Lung microvascular endothelial cell (primary cell): ENCODE measurements at places on chromosomes 1 and 21. TPM values are rescaled to one million over a fixed set of nuclear protein-coding genes. Genes with fewer than 3 reads are reported as not detected.

FCGR1A gene
- not detected in 2 replicates for total RNA-seq

- DNase-seq = no peak
Observed at GRCh38 chr1:66833112-66833511, 32.0 kb upstream of the INSL5 start.

GRCh38 chr1:204302769-204303168 lies 57.0 kb downstream of the PLEKHA6 start:
- no peak for DNase-seq

- DNase-seq = peak; percentile 93
Observed at GRCh38 chr1:244341455-244342450, 110.0 kb downstream of the ADSS2 start.

- DNase-seq = peak; percentile 45
Observed at GRCh38 chr1:84401156-84401555, 2.9 kb downstream of the DNASE2B start.

LIN28A gene
- total RNA-seq = not detected in 2 replicates

DNA sequence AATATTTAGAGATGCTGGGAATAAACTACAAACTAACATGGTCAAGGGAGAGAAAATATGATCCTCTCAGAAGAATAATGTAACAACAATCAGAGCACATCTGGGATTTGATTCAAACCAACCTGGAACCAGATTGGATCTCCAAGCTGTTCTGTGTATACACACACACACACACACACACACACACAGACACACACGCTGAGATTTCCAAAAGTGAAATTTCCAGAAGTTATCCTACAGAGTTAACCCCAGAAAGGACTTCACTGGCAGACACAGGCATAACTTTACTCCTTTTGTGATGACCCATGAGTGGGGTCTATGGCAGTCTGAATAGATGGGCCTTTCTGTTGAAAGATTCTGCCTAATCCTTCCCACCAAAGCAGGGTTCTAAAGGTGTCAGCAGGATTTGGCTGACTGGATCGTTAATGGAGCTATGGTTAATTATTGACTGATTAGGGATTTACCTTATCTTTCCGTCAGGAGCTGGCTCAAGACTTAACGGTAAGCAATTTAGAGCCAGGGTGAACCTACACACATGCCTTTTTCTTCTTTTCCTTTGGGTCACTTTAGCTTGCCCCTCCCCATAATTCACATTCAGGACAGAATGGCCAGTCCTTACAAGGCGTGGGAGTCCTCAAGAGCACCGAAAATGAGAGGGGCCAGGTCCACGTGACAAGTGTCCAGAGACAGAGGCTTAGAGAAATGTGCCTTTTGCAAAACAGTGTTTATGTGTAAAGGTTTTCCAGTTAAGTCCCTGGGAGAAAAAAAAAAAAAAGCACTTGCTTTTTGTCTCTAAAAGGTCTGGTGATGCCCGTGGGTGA lies 10.9 kb upstream of the PROX1 start:
- no peak for DNase-seq
